ENCODE measurements at places on chromosomes 5 and 9.
A peak's percentile ranks its signal among the peaks of the same experiment; 100 is the strongest.

DNA sequence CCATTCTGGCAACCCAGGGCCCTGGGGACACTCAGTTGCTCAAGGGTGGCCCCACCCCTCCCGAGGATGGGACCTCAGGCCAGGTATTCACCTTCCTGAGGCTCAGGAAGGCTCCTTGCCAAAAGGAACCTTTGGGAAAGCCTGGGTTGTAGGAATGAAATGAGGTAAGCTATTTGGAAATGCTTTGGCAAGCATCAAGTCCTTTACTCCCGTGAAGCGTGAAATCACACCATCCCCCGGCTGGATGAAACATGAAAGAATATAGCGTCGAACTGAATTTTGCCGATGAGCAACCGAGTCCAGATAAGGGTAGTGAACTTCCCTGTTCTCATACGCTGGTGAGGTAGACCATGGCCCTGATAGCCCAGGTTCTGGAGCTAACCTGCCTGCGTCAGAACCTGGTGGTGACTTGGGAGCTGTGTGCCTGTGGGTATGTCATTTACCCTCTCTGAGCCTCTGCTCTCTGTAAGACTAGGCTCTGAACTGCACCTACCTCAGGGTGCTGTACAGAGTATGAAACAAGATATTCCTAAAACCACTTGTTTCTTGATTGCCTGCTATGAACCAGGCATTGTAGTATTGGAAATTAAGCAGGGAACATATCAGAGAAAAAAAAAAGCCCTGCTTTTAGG is 105.3 kb upstream of the BOD1 start:
- DNase-seq: no peak

GRCh38 chr5:148864113-148864841 is 37.9 kb downstream of the ADRB2 start:
- no peak for DNase-seq

GRCh38 chr5:18959535-18959934 is 1028.5 kb downstream of the CDH18 start:
- no peak for DNase-seq

DNA sequence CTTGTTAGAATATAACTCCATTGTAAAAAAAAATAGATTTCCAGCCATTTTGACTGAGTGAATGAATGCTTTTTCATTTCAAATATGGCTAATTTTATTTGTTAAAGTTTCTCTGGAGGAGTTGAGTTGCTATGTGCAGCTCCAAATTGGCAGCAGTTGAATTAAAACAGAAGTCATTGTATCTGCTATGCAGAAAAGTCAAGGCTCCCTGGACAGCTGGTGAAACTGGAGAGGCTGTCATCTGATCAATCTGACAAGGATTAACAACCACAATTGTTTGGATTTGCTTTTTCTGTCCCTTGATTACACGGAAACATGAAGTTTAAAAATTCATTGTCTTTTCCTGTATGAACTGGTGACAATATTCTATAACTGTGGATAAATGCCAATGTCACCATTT is 713.9 kb downstream of the EFNA5 start:
- DNase-seq: no peak

DNA sequence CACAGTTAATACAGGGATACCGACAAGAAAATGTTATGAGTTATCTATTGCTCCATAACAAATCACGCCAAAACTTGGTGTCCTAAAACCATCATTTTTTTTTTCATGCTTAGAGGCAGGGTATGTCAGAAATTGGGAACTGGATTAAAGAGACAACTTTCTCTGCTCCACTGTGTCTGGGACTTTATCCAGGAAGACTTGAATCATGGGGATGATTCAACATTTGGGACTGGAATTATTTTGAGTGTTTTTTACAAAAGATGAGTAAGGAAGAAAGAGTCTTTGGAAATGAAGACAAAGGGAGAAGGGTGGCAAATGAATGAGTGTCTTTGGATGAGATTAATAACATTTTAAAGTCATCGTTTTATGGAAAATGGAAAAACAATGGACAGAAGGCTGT is 1883.7 kb upstream of the C9orf72 start:
- no peak for DNase-seq

DNA sequence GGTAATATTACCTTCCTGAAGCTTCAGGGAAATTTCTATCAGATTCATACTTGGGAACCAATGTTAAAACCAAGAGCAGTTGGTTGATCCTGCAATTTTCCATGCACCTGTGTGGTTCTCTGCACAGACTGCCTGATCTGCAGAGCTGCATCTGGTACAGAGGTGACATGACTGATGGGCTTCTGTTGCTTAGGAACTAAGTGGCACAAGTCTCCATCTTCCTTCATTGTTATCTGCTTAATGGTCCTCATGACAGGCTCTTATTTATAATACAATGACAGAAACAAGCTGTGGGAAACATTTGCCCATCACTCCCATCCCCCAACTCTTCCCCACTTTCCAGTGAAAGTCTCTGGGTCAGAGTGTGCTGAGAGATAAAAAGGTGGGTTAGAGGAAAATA is 799.1 kb downstream of the TAF11L14 start:
- no peak for DNase-seq

- no peak for DNase-seq
These were observed 936.1 kb upstream of the WWC1 start for GRCh38 chr5:167355346-167355745.

- no peak for DNase-seq
These were observed 39.2 kb downstream of the NADK2 start for GRCh38 chr5:36202521-36202961.

GRCh38 chr9:35552837-35553236 is 52.2 kb upstream of the TESK1 start:
- no peak for DNase-seq

DNA sequence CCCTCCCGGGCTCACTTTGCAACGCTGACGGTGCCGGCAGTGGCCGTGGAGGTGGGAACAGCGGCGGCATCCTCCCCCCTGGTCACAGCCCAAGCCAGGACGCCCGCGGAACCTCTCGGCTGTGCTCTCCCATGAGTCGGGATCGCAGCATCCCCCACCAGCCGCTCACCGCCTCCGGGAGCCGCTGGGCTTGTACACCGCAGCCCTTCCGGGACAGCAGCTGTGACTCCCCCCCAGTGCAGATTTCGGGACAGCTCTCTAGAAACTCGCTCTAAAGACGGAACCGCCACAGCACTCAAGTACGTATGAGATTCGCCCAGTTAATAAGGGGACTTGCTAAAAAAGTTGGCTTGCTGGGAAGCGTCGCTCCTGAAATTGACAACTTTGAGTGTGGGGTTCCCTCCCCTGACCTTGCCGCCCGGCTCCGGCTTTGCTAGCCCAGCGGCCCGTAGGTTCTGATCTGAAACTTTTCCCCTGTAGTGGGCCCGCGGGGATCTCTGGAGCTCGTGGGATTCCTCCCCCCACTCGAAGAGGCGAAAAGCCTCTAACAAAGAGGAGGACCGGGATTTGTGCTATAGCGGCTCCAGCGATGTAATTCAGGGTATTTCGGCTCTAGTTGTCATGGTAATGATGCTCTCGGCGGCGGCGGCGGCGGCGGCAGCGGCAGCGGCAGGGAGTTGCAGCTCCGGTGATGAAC is 572 bp downstream of the NR4A3 start:
- peak; percentile 58 for DNase-seq

DNA sequence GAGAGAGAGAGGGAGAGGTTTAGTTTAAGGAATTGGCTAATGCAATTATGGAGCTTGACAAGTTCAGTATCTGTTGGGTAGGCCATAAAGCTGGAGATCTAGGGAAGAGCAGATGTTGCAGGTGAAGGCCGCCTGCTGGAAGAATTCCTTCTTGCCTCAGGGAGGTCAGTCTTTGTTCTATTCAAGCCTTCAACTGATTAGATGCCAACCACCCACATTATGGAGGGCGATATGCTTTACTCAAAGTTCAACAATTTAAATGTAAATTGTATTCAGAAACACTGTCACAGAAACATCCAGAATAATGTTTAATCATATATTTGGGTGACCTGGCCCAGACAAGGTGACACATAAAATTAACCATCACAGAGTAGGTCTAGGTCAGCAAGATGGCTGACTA is 51.7 kb upstream of the SSBP2 start:
- no peak for DNase-seq

DNA sequence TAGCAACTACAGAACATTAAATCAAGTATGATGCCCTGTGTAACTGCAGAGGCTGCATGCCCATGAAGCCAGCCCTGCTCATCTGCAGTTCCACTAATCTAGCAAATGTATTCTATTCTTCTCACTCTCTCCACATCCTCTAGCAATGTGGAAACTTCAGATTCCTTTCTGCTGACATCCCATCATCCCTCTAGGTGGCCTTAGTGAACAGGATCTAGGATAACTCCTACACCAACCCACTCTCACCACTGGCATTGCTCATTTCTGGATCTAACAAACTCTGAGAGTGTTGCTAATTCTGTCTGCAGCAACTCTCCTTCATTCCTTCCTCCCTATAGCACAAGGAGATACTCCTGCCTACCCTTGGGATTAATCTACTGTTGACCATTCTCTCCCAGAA is 80.8 kb downstream of the FAM81B start:
- no peak for DNase-seq

DNA sequence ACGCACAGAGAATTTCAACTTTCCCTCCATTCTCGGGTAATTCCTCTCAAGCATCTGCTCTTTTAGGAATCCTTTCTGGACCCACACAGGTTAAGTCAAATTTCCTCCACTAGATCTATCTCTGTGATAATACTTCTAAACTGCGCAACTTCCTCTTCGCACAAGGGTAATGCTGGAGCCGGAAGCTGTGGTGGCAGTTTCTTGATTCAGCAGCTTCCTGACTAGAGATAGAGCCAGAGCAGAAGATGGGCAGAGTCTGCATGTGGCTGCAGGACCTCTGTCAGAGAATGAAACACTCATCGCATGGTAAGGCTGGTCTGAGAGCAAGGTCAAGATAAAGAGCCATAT is 11.1 kb upstream of the CDC42SE2 start:
- peak; percentile 93 for DNase-seq

- no peak for DNase-seq
These were observed 358.9 kb downstream of the DEPDC1B start for GRCh38 chr5:60340965-60341471.

- DNase-seq: no peak
These were observed 282.5 kb downstream of the GADD45G start for GRCh38 chr9:89887286-89887685.

GRCh38 chr9:33809506-33809905 is 7.5 kb upstream of the UBE2R2 start:
- no peak for DNase-seq

DNA sequence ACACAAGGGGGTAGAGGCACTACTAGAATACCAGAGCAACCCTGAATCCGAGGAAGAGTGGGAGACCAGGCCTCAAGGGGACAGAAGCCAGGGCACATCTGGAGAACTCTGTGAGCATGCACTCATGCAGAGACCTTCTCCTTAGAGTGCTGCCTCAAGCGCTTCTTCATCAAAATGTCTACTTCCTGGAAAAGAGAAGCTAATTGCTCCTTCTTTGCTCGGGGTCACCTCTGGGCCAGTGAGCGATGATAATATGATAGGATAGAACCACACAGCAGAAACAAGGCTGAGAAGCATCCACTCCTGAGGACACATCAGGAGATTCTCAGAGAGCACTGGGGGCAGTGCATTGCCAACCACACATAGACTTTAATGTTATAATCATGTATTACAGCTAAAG is 23.7 kb upstream of the LMNB1 start:
- no peak for DNase-seq

- DNase-seq: no peak
These were observed 920 bp downstream of the LPCAT1 start for GRCh38 chr5:1522601-1523479.

DNA sequence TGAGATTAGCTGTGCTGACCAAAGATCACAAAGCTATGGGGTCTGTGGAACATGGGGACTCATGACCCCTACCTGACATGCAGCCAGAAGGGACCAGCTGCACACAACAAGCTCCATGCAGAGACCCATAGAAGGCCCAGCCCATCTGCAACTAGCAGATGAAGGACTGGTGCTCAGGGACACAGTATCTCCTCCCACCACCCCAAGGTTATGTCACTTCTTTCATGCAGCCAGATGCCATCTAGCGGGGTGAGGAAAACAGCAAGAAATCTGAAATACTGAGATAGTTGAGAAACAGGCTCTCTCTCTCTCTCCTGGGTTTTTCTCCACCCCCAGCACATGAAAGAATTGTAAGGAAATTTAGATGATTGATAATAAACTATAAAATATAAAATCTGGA is 161.3 kb upstream of the DAPK1 start:
- peak; percentile 72 for DNase-seq

- DNase-seq: no peak
These were observed 1.7 kb downstream of the SNCB start for GRCh38 chr5:176628406-176629228.

DNA sequence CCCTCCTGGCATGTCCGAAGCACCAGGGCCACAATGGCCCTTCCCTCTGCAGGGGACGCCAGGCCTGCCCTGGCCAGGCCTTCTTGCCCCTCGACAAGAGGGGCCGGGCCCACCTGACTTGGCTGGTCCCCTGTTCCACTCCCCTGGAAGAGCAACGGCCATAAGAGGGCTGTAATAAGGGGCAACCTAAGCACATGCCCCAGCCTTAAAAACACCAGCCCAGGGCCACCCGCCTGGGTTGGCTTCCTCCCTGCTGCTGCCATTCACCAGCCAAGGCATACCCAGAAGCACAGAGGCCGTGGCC is 8.5 kb downstream of the GFPT2 start:
- DNase-seq: no peak

DNA sequence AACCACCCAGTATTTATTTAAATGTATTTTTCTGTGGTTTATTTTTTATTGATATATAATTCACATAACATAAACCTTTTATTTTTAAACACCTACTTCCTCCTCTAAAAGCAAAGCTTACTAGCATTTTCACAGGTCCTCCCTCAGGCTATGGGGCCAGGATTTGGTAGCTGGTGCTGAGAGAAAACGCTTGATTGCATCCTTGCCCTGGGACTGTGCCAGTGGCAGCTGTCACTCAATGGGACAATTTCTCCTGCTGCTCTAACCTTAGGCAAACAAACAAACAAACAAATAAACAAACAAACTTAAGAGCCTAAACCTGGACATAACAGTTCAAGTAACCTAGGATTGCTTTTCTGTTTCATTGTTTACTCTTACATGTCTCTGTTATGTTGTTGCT is 102.7 kb downstream of the FOCAD start:
- DNase-seq: no peak

DNA sequence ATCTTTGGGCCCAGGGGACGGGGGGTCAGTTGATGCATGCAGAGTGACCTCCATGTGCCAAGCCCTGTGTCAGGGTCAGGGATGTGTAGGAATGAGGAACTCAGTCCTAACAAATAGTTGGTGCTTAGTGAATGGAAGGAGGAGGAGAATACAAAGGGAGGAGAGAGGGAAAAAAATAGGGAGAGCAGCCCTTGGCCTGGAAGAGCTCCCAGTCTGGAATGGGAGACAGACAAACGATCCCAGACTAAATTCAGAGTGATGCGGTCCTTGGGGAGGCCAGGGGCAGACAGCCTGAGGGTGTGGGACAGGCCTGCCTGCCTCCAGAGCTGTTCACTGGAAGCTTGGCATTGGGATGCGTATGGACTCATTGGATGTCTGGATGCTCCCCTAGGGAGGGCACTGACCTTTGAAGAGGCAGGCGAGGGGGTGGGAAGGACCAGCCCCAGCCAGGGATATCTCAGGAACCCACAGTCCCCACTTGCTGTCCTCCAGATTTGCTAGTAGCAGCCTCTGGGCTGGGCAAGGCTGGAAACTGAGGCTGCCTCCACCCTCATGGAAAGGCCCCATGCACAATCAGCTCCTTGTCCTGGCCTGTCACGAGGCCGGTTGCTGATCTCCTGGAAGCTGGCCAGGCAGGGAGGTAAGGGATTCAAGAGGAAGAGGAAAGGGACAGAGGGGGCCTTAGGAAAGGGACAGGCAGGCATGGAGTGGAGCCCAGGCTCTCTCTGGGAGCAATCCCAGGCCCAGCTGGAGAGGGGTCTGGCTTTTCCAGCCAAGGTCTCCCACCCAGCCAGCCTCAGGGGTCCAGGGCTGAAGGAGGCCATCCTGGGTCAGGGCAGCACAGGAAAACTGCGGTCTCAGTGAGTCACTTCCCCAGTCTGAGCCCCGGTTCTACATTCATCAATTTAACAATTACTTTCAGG is 69.0 kb upstream of the GGTA1 start:
- DNase-seq: no peak

All from hematopoietic multipotent progenitor cell treated with erythropoietin and hydrocortisone succinate and interleukin-3 and kit ligand, for 6 days (in vitro differentiated cells).